ENCODE measurements at places on chromosomes 7 and 10.

DNA sequence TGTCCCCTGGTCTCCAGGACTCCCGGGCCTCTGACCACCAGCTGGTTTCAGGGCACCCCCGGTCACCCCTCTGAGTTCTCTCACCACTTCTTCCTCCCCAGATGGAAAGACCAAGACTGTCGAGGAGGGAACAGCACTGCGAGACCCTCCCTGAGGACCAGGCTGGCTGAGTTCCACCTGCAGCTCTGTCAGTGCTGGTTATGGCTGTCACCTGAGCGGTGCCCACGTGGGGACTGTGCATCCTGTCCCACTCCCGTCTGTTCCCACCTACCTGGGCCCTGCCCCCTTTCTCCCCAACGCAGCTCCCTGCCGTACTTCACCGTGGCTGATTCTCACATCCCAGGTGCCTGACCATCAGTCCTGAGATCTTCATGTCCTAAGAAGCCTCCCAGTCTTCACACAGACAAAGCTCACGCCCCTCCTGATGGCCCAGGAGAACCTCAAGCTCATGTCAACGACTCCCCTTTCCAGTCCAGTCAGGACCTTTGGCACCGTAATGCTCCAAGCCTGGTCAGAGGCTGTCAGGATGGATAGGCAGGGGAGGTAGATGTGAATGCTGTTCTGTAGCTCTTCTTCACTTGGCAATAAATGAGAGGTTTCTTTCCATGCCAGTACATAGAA lies 159.7 kb downstream of the USP6NL start:
- DNase-seq = no peak

- no peak for DNase-seq
Measured at GRCh38 chr10:11439523-11440053, 171.9 kb downstream of the USP6NL start.

DNA sequence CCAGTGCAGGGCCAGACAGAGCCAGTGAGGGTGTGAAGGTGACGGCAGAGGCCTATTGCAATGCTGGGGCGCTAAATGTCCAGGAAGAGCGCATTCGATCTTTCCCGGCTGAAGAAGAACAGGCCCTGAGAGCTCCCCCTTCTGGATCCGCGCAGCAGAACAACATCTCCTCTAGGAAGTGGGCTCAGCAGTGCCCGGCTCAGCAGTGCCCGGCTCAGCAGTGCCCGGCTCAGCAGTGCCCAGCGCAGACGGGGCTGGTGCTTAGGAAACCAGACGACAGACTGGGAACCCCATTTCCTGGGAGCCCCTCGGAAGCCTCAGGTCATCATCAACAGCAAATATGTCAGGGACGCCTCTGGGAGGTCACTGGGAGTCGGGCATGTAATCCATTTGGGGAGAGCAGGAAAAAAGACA lies 4.7 kb upstream of the NOS3 start:
- peak; percentile 17 for DNase-seq

DNA sequence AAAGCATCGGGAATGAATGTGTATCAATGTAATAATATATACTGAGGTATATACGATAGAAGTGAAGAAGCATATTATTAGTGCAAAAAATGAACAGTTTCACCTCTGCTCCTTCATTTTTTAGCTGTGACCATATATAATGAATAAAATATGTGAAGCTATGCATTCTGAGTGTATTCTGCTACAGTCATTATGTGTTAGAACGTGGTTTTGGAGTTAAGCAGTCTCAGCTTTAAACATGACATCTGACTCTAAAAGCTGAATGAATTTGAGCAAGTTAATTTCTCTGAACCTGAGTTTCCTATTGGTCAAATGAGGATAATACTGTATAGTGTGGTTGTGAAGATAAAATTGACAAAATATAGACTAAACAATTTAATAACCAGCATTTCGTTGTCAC lies 358.1 kb downstream of the SUGCT start:
- no peak for DNase-seq

DNA sequence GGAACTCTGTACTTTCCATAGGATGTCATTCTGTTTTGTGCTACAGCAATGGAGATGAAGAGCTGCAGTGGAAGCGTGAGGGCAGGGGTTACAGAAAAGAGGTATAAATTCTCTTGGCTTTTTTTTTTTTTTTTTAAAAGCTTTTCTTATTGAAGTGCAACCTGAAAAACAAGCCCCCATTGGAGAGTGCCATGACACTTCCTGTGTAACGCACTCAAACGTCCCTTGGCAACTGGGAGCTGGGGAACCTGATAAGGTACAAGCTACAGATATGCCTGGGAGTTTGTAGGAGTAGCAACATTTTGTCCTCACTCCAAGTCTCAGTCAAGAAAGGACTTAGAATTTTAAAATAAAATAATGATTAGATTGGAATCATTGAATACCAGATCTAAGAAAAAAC lies 512.1 kb downstream of the RPS24 start:
- no peak for DNase-seq

- peak; percentile 35 for DNase-seq
Measured at GRCh38 chr7:155741082-155741481, 71.2 kb downstream of the SHH start.

DNA sequence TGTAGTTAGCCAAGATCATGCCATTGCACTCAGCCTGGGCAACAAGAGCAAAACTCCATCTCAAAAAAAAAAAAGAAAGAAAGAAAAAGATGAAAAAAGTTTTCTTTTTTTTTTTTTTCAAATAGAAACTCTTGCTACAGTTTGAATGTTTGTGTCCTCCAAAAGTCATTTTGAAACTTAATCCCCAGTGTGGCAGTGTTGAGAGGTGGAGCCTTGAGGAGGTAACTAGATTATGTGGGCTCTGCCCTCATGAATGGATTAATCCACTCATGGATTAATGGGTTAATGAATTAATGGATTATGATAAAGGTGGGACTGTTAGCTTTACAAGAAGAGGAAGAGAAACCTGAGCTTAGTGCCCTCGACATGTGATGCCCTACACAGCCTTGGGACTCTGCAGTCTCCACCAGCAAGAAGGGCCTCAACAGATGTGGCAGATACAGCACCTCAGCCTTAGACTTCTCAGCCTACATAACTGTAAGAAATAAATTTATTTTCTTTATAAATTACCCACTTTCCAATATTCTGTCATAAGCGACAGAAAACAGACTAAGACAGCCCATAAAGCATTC lies 25.1 kb downstream of the CPEB3 start:
- DNase-seq = no peak

GRCh38 chr7:100583132-100584053 lies 2.5 kb downstream of the LRCH4 start:
- DNase-seq = no peak

DNA sequence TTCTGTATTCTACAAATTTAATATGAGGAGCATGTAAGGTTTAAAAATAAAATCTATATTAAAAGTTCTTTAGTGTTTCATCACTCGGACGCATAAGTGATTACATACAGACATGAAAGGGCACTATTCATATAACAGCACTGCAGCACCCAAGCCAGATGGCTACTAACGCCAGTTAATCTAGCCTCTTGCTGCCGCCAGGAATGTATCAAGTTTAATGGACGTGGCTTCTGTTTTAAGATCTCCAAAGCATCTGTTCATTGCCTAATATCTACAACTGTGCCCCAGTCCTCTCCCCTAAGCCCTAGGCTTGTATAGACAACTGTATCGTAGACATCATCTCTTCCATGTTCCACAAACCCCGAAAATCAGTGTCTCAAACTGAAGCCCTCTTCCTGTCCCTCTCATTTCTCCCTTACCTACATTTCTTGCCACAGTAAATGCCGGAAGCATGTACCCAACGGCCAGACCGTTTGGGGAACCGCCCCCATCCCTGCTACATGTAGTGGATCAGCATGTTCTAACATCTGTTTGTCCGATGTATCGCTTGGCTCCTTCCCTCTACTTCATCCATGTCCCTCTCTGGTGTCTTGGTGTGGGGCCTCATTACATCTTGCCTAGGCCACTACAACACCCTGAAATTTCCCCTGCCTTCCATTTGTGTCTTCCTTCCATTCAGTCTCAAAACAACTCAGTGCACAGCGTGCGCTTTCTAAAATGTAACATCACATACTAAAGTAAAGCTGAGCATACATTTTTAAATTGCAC lies 147.5 kb upstream of the RSU1 start:
- DNase-seq = no peak

- DNase-seq = no peak
Measured at GRCh38 chr7:139991269-139991666, 71.5 kb downstream of the PARP12 start.

DNA sequence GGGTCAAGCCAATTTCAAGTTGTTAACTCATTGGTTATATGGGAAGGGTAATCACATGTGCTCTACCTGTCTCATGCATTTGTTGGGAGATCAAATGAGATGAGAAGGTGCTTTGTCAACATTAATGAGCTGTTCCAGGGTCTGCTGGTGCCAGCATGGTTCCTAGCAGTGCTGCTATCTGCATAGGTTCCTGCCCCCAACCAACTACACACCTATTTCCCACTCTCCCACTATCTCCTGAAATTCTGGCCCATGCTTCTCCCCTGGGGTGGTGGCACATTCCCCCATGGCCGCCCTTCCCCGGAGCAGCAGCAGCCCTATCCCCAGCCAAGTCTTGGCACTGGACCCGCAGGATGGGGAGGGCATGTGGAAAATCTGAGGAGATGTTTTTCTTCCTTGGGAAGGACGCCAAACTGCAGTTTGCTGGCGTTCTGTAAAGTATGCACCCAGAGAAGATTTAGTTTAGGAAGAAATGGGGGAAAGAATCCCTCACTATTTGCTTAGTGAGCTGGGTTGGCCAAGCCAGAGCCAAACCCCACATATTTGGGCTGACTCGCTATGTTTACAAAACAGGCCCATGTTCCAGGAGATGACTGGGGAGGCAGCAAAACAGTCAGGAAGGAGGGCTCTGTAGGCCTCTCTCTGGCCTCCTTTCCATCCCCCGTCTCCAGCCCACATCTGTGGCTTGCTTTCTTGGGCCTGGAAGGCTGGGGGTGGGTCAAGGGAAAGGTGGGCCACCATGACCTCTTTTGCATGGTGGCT lies 42.5 kb downstream of the PPP1R3C start:
- peak; percentile 80 for DNase-seq

DNA sequence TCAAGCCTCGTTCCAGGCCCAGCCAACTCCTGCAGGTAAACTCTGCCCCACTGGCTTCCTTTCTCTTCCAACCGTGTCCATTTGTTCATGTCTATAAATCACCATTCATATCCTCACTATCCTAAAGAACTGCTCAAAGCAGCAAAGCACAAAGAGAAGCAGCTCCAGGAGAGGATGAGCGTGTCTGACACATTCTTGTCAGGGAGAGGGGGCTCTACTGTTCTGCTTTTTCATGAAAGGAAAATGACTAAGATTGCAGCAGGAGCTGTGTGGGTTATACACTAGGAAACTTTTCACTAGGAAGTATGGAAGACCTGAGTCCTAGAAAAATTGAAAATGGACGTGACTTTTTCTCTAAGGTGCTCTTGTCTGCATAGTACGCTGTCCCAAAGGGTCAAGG lies 16.7 kb downstream of the AGFG2 start:
- no peak for DNase-seq

GRCh38 chr7:6479067-6479466 lies 31.3 kb upstream of the DAGLB start:
- DNase-seq = no peak

DNA sequence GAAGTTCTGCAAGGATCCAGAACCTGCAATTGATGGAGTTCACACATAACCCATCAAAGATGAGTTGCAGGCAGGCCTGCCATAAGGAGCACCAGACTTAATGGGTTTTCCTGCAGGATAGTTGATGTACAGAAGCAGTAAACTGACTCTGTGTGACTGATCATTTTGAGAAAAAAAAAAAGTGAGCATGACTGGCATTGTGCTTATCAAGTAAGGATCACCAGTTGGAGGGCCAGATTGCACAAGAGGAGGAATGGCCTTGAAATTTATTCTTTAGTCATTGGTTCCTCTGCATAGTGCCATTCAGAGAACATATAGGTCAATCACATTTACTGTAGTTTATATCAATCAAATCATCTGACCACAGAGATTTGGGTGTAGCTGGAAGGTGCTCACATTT lies 3.8 kb downstream of the CYP3A43 start:
- no peak for DNase-seq

DNA sequence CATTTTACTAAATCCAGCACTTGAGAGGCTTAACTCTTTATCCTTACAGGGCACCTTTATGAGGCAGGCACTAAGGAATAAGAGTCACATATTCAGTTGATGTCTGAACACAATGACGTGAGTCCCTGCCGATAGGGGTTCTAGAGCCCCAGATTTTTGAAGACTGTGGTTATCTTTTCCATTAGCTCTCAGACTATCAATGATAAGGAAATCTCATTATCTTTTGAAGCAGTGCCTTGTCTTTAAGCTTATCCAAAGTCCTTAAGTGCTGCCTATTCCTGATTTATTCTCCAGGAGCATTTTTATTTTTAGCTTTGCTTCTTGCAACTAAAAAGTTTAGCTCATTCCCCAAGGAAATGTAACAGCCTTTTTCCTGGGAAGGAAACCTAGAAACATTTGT lies 444.1 kb upstream of the LRRN3 start:
- DNase-seq = no peak

DNA sequence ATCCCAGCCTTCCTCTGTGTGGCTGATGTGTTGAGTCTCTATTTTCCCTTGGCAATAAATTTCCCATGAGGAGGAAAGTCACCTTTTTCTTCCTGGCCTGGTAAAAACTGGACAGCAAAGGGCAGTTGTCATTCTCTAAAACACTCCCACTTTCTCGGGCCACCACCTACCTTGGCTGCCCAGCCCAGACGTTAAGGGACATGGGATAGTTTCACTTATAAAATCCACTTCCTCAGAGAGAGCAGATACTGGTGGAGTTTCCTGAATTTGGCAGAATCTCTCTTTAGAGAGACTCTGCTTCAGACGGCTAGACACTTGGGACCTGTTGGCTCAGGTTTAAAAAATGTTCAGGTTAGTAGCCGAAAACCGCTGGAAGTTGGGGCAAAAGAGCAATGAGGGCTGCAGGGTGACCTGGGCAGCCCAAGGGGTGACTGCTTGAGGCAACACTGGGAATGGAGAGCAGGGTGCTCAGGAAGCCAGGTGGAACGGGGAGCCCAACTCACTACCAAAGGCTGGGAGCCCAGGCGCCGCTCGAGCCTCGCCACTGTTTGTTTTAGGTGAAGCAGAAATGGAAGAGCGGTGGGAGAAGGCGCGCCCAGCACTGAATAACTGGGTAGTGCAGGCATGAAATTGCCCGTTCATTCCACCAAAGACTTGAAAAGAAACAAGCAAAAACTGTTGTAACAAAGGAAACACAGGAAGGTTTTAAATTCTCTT lies 186.1 kb downstream of the TRIL start:
- no peak for DNase-seq

- DNase-seq = no peak
Measured at GRCh38 chr7:112866424-112866823, 76.2 kb upstream of the TMEM168 start.

DNA sequence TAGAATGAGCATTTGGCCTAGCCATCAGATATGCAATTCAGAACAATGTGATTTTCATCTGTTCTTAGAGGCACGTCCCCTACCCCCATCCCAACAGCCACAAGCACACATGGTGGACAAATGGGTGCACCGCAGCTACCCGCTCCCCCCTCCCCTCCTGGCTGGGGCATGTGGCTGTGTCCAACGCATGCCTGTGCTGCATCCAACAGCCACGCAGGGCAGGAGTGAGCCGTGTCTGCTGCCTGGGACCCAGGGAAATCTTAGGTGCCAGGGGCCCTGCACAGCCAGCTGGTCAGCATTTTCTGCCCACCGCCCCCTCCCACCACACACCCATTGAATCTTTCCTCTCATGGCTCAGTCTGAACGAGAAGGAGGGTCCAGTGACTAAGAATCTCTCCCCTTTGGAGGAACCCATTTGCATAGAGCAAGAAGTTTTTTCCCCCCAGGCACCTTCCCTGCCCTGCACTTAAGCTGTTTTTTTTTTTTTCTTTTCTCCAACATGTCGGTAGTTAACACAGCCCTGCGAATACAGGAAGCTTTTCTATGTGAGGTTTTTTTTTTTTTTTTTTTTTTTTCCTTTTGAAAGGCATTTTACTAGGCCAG lies 138.9 kb downstream of the WDR11 start:
- DNase-seq = peak; percentile 40

All from renal cortical epithelial cell (primary cell).